Mesenteric fat pad (tissue), 1 donor: ENCODE measurements at places on chromosomes 5 and 9. TPM values are rescaled to one million over a fixed set of nuclear protein-coding genes. Genes with fewer than 3 reads are reported as not detected.

- DNase-seq = no peak
These were observed 97.5 kb downstream of the COL5A1 start for GRCh38 chr9:134738869-134739659.

DNA sequence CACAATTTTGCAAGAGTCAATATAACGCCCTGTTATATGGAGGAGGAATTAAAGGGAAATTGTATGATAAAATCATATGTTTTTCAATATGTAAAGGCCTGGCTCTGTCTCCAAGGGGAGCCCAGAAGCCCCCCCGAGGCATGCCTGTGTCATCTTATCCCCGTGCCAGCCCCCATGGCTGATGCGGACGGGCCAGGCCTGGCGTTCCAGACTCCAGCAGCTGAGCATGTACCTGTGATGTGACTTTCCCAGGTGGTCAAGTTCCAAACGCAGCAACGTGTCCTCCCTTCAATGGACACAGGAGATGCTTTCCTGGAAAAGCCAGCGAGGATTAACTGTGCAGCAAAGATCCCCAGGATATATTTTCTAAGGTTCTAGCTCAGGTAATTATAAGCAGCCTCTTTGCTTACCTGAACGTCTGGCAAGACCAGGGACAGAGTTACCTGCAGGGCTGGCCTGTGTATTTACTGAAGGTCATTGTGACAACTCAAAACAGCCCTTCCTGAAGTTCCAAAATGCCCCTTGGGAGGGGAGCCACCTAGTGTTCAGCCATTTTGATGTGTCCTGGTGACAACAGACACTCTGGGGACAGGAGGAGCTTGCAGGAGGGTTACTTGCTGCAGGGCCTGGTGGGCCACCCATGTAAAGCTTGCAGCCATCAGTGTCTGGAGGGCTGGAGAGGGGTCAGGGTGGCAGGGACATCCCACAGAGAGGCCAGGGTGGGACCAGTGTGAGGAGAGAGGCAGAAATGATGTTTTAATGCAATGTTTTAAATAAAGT is 53.3 kb upstream of the RNU6ATAC start:
- no peak for DNase-seq

- no peak for DNase-seq
These were observed 95.6 kb upstream of the TUSC1 start for GRCh38 chr9:25773805-25774204.

- no peak for DNase-seq
These were observed 173.5 kb downstream of the ZNF608 start for GRCh38 chr5:124572971-124573370.

DNA sequence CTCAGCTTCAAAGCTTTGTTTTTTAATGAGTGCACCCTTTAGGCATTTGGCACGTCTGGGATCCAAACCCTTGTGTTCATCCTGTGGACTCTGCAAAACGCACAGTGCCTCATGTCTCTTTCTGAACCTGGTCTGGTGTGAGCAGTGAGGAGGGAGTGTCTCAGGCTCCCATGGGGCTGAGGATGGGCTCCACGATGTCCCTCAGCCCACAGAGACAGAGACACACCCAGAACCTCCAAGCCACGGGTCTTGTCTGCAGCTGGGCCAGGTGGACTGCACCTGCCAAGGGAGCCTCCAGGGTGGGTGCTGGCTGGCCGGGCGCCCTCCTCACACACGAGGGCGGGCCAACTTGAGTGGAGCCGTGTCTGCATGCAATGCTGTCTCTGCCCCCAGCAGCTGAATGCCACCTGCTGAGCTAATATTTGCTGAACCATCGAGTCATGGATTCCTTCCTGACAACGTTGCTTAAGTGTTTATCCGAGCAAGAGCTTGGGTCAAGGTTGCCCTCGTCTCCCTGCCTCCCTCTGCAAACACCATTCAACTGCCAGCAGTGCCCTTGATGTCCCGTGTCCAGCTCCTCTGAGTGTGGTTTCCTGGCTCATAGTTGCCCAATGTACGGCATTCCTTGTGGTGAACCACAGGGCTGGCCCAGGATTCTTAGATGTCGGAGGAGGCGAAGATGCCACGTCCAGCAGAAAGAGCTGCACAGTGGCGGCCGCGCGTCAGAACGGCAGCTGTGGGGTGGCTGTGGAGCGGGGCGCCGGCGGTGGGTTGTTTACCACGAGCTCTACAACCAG is 31.4 kb upstream of the LPCAT1 start:
- DNase-seq = peak; percentile 73

DNA sequence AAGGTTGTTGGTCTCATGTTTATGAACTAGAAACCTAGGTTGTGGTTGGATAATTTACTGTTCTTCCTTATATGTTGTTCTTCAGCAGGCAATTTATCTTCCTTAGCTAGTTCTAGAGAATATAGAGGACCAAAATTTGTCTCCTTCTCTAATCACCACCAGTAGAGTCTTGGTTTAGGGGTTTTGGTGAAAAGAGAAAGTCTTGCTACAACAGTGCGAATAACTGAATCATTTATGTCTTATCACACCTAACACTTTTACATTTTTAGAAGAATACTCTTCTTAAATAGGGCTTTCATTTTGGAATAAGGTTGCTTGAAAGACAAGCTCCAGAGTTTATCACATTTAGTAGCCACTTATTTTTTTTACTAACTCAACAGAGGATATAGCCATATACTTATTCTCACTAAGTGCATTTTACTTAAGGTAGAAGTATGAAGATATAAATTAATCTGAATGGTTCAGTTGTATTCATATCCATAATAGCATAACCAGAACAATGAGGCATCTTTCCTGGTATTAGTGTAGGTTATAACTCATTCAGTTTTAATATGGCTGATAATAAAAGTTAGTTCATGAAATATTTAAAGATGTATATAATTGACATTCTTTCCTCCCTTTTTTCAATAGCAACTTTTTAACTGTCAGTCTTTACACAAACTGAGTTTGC is 67.9 kb downstream of the ERBIN start:
- DNase-seq = no peak

GRCh38 chr5:97044052-97044451 is 98.4 kb downstream of the LIX1 start:
- no peak for DNase-seq

- no peak for DNase-seq
These were observed 210.9 kb downstream of the AOPEP start for GRCh38 chr9:94937214-94937903.

GRCh38 chr9:26399556-26399955 is 493.0 kb downstream of the CAAP1 start:
- DNase-seq = no peak

- no peak for DNase-seq
These were observed 44.4 kb upstream of the PSD2 start for GRCh38 chr5:139751236-139751635.

FOXD4L4 gene
- not detected for total RNA-seq

SLC34A3 gene
- not detected for total RNA-seq

CDKN2B gene
- 68.7 TPM for total RNA-seq

DND1 gene
- total RNA-seq = 1.00 TPM

RIMOC1 gene
- 30.6 TPM for total RNA-seq

MZB1 gene
- 0.61 TPM for total RNA-seq

NDOR1 gene
- 10.4 TPM for total RNA-seq
